HuH-7.5 (cell line): ENCODE measurements at places on chromosomes 6 and 20.

GRCh38 chr6:43932259-43933147 is 162.5 kb downstream of the VEGFA start:
- no peak for DNase-seq

DNA sequence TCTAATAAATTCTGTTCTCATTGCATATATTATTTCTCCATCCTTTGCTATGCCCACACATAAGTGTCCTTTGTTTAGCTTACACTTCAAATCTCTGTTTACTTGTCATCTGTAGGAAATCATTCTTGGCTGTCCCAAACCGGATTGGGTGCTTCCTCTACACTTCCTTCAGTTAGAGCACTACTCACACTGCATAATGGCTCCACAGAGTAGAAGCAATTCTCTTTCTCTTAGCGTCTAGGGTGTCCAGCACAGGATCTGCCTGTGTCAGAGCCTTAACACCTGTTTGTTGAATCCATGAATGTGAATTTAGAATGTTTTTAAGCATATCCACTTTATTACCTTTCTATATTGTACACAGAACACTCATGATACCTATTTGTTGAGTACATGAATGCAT is 87.0 kb upstream of the BMP2 start:
- no peak for DNase-seq

DNA sequence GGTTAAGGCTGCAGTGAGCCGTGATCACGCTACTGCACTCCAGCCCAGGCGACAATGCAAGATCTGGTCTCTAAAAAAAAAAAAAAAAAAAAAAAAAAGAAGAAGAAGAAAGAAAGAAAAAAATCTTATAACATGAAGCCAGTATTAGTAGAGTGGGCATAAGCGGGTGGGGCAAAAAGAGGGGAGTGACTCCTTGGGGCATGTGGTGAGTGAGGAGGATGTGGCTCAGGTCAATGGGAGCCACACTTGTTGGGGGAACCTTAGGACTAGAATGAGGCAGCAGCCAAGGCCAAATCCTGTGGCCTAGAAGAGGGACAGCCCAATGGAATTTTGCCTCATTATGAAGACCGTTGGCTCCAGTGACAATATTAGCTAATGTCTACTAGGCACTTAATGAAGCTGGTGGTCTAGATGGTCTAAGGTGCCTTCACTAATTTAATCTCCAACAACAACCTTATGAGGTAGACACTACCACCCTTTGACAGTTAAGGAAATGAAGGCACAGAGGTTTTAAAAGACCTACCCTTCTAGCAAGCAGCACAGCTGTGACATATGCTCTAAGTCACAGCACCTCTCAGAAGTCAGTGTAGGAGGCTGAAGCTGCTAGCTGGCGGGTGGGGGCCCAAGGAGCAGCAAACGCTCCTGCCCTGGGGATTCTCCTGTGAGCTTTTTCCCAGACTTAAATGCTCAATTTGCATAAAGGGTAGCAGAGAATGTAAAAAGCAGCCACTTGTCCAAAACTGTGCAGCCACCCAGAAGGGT is 23.6 kb upstream of the ARMC12 start:
- DNase-seq = no peak

- DNase-seq = no peak
Measured at GRCh38 chr20:16678779-16679178, 51.0 kb upstream of the SNRPB2 start.

DNA sequence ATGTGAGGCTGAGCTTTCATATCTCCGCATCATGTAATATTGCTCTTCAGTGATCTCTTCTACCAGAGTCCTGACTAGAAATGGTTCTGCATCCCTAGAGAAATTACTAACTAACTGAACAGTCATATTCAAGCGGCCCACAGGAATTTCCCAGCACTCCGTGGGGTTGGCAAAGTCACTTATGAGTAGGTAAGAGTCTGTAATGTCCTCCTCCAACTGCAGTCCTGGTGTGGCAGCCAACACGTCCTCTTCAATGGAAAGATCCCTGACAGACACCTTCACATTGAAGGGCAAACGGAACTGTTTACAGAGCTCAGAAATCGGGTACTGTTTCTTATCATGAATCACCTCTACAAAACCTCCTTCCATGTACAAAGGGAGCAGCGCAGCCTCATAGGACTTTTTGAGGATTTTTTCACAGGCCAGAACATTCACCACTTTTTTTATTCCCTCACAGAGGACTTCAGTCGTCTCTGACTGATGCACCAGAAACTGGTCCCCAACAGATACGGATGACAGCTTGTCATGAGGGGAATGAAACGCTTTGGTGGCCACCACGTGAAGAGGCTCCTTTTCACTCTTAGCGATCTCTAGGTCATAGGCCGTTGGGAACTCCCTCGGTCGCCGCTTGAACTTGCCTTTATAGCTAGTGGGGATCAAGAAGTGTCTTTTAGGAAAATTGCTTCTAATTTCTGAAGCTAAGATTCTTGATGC is 87.7 kb downstream of the THEMIS start:
- no peak for DNase-seq

DNA sequence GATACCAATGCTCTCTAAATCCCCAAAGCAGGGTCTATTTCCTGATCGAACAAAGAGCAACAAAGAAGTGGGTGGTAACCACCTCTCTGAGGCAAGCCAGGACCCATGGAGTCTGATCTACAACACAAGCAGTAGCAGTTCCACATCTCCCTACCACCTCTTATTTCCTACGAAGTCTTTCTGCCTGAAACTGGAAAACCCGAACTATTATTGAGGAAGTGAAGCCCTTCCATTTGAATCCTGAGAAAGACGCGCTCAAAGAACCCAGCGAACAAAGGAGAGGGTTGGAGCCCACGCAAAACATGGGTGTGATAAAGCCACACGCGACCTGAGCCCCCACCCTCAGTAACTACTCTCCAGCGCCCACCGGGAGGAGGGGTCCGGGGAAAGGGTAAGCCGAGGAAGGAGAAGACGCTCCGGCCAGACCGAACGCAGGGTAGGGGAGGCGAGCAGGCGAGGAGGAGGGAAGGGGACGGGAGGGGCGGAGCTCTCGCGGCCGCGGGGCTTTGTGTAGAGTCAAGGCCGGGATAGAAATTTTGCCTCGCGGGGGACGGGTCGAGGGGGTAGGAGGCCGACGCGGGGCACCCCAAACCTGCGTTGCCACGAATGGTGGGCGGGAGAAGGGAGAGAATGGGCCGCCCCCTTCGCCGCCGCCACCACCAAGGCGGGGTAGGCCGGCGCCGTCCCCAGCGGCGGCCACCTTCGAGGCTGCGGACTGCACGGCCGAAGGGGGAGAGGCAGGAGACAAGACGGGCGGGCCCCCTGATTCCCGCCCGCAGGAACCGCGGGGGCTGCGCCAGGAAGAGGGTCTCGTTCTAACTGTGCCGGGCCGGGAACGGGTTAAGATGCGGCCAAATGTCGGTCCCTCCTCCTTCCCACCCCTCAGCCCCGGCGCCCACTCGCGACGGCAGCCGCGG is 802 bp downstream of the HDAC2 start:
- DNase-seq = no peak

DNA sequence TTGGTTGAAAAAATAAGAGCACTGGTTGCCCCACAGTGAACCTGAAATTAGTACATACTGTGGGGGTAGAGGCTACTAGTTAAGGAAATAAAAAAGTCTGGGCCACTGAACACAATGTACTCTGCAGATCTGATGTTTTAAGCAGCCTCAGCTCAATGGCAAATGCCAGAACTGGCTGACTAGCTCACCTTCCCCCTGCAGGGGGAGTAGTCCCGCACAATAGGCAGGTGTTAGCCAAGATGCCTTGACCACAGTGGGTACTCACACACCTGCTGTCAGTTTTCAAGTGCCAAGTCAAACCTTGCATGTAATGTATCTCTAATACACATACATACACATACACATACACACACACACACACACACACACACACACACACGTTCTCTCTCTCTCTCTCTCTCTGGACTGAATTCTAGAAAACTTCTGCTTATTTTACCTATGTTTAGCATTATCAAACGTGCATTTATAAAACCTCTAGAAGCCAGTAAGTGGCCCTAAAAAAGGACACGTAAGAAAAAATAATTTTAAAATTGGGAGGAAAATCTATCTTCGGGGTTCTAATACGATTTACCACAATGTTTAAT is 36.1 kb downstream of the GMDS start:
- no peak for DNase-seq

- no peak for DNase-seq
Measured at GRCh38 chr20:15061061-15061430, 723.6 kb upstream of the FLRT3 start.

- no peak for DNase-seq
Measured at GRCh38 chr6:84228198-84228543, 728 bp upstream of the CEP162 start.

DNA sequence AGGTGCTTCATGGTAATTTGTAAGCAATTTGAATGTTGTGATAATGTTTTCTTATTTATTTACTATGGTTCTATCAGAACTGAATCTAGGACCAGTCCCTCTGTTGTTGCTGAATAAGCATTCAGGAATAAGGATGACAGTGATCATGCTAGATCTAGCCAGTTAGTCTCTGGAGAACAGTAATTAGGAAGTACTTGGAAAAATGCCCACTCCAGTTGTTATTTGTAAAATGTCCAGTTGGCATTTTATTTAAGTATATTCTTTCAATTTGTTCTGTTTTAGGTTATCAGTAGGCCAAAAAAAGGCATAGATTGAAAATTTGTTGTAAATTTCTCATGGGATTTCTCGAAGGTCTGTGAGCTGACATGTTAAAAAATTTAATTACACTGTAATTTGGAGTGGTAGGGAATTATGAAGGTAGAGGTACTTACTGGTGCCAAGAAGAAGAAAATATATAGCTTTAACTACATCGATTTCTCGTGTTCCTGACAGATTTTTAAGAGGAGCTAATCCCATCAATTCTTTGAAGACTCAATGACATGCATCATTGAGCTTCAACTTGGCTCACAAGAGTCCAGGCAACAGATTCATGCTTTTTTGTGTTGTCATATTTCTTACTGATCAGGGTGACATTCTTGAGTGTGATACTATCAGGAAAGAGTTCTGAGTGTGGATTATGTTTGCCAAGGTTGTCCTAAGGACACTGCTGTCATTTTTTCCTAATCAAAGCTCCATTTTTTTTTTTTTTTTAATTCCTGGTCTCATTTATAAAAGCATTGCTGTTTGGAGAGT is 177.3 kb downstream of the CARMIL1 start:
- no peak for DNase-seq

DNA sequence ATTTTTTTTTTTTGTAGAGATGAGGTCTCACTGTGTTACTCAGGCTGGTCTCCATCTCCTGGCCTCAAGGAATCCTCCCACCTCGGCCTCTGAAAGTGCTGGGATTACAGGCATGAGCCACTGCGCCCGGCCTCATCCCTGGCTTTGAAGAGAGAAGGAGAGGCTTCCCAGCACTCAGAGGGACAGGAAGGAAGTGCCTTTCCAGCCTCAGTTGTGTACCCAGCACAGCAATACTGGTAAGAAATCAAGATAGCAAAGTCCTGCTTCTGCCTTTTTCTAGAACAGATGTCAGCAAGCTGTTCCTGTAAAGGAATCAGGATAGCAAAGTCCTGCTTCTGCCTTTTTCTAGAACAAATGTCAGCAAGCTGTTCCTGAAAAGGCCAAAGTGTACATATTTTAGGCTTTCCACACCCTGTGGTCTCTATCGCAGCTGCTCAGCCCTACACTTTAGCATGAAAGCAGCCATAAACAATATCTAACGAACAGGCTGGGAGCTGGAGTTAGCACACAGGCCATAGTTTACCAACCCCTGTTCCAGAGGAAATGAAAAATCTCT is 6.3 kb upstream of the PLTP start:
- DNase-seq = no peak

DNA sequence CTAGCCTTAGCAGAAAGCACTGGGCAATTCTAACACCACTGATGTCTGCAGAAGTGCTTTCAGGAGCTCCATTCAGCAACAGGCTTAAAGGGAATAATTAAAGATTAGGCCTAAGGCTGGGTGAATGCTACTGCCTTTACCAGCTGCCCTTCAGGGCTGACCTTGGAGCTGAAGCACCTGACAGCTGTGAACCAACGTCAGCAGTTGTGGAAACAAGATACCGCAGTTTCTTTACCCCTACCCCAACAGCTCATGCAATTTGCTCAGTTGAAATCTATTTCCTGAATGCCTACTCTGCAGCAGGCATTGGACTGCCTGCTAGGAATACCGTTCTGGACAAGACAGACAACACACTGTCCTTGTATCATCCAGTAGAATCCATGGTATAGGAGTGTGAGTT is 51.5 kb upstream of the ADTRP start:
- no peak for DNase-seq

GRCh38 chr20:50674138-50674825 is 17.1 kb downstream of the RIPOR3 start:
- no peak for DNase-seq

DNA sequence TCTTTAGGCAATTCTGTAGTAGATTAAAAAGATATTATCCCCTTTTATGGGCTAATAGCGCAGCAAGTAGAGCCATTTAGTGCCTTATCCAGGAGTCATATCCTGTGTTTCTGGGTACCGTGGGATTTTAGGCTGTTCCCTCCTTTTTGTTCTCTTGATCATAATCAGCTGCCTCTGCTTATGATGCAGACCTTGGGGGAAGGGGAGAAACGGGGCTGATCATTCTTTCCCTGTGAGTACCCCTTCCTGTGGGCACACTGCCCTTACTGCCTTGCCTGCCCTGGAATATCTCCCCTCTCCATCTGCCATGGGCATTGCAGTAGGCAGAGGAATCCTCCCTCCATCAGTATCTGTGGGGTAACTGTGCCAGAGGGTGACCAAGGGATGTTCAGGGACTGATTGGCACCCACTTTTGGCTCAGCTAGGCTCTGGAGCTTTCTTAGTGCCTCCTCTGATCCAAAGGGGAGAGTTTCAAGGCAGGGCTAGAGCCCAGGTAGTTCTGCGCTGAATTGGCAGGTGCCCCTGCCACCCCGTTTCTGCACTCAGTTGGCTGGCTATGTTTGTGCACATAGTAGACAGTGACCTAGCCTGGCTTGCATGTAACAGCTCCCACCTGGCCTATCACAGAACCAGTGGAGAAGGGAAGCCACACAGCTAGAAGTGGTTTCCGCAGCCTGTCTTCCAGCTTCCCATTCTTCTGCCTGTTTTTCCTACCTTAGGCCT is 103.3 kb downstream of the FIG4 start:
- no peak for DNase-seq

GRCh38 chr6:84371681-84372080 is 144.2 kb upstream of the CEP162 start:
- DNase-seq = no peak

GRCh38 chr6:21348504-21349195 is 244.9 kb upstream of the SOX4 start:
- DNase-seq = no peak
